ENCODE measurements at places on chromosomes 3 and 15.

DNA sequence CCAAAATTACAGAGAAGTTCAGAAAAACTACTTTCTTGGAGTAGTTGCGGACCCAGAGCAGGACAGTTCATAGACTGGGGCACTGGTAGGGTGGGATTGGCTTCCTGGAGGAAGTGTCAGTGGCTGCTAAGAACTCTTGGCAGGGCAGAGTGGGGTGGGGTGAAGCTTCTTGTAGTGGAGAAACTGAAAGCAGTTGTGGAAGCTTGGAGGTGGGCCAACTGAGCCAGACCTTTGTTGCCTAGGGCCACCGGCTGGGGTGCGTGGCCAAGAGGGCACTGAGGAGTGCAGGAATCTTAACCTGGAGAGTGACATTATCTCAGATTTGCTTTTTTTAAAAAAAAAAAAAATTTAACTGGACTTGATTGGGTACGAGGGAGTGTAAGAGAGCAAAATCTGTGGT is 3.1 kb downstream of the KAT2B start:
- DNase-seq: no peak

DNA sequence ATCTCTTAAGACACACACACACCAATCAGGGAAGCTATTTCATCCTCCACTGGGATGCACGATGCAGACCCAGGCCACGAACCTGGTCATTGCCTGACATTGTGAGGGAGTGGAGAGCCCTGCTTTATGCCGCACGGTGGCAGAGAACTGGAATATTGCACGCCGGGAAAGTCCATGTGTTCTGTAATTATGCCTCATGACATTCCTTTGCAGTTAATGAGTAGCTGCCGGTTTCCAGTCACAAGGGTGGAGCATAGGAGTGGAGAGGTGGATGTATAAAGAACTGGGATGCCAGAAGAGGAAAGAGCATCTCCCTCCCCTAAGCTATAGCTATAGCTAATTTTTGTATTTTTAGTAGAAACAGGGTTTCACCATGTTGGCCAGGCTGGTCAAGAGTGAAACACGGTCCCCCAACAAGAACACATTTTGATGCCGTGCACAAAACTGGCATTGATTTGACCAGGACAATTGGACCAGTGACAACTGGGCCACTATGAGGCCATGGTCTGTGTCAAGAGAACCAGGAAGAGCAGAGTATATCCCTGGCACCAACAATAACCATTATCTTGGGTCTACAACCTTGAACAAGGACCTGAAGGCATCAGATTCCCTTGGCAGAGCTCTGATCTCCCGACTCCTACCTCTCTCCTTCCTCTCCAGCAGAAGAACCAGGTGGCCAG is 51.4 kb downstream of the SH3BP5 start:
- no peak for DNase-seq

GRCh38 chr3:78855190-78855589 is 912.6 kb downstream of the ROBO1 start:
- DNase-seq: no peak

DNA sequence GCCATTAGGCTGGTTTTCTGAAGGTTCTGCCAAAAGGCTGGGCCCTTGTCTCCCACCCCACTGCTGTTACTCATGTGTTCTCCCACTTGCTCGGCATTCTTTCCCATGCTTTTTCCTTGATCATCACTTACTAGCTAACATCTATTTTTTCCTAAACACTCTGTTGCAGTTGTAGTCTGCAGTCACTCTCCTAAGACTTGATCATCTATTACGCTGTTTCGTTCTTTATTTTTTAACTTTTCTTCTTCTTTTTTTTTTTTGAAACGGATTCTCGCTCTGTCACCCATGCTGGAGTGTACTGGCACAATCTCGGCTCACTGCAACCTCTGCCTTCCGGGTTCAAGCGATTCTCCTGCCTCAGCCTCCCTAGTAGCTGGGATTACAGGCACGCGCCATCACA is 176.3 kb downstream of the IGF1R start:
- DNase-seq: no peak

- no peak for DNase-seq
Measured at GRCh38 chr3:171268677-171269076, 191.5 kb downstream of the TNIK start.

DNA sequence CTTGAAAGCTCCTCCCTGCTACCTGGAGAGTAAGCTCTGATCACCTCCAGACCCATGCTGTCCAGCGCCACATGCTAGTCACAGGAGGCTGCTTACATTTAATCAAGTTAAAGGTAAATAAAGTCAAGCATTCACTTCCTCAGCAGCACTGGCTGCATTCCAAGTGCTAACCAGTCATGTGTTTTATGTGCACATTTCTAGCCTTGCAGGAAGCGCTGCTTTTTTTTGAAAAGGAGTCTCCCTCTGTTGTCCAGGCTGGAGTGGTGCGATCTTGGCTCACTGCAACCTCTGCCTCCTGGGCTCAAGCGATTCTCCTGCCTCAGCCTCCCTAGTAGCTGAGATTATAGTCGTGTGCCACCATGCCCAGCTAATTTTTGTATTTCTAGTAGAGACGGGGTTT is 279.2 kb downstream of the GABRG3 start:
- DNase-seq: no peak

GRCh38 chr3:72338082-72338941 is 509.9 kb downstream of the SHQ1 start:
- no peak for DNase-seq

DNA sequence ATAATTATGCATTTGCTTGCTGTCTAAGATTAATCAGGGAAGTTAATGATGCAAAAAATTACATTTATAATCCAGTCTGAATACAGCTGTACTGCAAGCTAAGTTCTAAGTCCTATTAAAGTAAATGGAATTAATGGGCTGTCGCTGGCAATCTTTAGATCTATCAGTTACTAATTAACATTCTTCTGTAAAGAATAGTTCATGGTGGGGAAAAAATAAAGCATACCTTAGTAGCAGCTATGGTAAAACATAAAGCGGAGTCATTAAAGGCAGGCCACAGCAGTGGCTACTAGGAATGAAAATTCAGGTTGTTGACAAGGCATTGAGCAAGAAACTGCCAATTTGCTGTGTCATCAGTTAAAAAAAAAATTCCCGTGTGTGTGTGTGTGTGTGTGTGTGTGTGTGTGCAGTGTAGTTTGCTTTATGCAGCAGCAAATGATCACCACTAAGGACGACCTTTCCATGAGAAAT is 129.8 kb downstream of the ZNF385D start:
- no peak for DNase-seq

- DNase-seq: no peak
Measured at GRCh38 chr15:43209059-43209824, 11.6 kb downstream of the EPB42 start.

- DNase-seq: no peak
Measured at GRCh38 chr15:42035435-42035761, 14.6 kb upstream of the PLA2G4E start.

GRCh38 chr15:91126080-91126479 is 26.0 kb downstream of the SV2B start:
- no peak for DNase-seq

DNA sequence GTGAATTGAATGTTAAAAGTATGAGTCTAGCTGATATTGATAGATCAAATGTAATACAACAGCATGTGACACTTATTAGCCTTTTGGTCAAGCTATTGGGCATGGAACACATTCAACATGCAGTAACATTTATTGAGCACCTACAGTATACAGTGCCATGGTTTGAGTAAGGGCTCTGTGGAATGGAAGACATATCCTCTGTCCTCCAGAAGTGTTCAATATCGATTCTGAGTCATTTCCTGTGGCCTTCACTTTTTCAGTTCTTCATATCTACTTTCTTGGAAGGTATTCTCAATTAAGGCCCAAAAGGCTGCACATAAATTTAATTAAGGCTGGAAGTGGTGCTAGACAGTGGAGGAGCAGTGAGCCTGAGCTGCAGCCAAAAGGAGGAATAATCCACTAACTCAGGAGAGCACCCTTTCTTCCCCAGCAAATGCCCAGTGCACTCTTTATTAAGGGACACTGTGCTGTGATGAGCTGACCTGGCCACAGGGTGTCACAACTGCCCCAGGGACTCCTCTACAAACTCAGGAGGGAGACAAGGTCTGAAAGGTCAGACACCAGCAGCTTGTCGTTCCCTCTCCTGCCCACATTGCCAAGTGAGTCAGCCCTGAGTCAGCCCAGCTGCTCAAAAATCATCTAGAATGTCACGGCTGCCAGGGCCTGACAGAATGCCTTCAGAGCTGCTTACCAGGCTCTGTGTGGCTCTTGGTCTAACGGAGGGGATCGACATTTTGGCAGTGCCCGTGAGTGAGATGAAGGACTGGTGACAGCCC is 544.8 kb downstream of the AGBL1 start:
- peak; percentile 11 for DNase-seq

GRCh38 chr3:8328967-8329366 is 172.7 kb upstream of the LMCD1 start:
- no peak for DNase-seq

- no peak for DNase-seq
Measured at GRCh38 chr15:60390871-60391501, 6.8 kb downstream of the ANXA2 start.

DNA sequence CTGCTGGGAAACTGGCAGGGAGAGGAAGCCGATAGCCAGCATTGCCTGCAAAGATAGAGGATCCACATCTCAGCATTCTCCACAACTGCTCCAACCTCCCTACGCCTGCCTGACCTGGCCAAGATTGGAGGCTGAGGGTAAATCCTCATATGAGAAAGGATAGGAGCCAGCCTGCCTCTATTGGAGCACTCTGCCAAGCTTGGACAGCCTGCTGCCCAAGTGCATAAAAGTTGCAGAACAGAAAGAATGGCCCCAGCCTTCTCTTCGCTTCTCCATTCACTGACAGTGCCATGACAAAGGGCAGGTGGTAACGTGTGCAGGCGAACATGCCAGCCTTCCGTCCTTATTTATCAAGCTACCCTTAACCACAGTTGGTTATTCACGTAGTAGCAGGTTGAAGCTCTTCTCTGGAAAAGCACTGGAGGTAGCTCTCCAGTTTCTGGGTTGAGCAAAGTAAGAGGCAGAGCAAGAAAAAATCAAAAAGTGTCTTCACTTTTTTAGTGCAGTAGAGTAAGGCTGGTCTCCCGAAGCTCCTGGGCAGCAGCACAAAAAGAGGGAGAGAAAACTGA is 4.3 kb downstream of the BMF start:
- no peak for DNase-seq

DNA sequence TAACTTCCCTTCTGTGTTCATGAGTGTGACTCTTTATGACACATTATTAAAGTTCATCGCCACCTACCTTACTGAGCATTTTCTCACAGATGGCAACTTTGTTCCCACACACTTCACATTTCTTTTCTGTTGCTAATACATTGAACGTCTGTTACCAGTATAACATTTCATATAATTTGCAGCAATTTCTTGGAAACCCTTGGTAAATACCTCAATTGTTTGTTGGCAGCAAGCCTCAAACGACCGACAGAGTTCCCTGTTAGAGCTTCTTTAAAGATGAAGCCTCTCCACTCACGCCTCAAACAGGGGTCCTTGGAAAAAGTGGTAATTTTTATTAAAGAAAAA is 3.2 kb upstream of the CHSY1 start:
- no peak for DNase-seq

DNA sequence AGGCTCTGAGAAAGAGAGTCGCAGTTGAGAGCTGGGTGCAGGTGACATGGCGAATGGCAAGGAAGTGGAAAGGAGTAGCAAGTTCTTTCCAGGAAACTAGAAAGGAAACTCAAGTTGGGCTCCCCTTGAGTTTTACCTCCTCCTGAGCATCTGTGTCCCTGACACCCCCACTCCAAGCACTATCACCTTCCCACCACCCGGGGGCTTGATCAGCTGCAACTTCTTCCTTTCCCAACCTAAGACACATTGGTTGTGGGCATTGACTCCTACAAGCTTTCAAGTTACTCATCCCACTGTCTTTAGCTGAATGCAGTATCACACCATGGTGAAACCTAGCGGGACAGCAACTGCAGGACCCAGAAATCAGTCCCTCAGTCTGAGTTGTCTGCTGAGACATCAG is 256.6 kb upstream of the NR2F2 start:
- no peak for DNase-seq

DNA sequence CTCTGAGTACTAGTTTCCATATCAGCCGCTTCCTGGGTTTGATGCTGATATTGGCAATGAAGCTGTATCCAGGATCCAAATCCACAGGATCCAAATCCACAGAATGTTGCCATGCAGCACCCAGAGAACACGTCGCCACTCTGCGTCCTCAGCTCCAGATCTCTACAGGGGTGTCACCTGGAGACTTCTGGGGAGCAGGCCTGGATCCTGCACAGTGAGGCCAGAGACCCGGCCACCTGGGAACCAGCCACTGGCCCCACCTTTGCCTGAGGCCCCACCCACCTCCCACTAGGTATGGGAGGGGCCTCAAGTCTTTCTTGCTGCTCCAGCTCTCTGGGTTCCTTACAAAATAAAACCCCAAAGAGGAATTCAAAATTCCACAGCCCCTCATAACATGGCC is 123.9 kb downstream of the LRRK1 start:
- DNase-seq: no peak

DNA sequence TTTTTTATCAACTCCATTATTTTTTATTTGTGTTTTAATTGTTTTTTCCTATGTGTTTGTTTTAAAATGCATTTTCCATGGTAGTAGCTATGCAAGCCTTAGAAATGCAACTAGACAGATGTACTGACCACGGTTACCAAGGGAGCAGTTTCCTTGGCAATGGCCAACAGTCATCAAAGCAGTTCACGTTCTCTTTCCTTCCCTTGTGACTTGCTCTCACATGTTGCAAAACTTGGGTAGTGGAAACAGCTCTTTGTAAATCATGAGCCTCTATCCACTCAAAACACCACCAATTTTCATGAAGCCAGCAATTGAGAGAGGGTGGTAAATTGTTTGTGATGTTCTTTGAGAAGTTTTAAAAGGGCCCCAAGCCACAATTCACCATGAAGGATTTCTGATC is 499.4 kb upstream of the MDFIC2 start:
- no peak for DNase-seq

GRCh38 chr15:47732248-47732647 is 14.9 kb downstream of the SEMA6D start:
- no peak for DNase-seq

DNA sequence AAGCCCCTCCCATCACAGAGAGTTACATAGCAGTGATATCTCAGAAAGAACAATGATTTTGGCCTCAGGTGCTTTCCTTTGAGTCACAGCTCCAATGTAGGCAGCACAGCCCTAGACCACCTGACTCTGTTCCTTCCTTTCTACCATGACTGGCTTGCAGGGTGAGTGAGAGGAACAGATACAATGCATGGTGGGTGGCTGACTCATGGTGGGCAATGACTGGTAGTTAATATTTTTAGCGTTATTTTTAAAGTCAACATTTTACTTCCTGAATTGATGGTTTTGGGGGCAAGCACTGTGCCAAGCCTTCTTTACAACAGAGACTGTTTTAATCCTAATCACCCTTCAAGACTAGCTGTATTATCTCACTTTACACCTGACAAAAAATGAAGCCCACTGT is 32.8 kb upstream of the ST3GAL6 start:
- no peak for DNase-seq
